Transverse colon (tissue), 4 donors: ENCODE measurements at places on chromosomes 16 and 17.

DNA sequence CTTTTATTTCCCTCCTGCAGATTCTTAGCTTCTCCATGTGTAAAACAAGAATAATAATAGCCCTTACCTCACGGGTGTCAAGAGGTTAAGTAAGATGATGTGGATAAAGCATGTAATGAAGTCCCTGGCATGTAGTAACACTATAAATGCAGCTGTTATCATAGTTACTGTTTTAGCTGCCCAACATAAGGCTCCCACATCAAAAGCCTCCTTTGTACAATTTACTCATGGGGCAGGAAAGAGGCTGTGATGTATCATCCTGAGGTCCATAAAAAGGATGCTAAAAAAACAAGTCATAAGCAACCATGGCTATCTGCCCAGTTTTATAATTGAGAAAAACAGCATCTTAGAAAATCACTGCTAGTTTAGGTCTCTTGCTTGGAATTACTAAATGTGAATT is 339.7 kb downstream of the CA10 start:
- H3K4me3 ChIP-seq: no peak overlapping the region
- no peak for DNase-seq
- H3K36me3 ChIP-seq: no peaks in the 10 kb centered on the region
- H3K27ac ChIP-seq: no peak overlapping the region

DNA sequence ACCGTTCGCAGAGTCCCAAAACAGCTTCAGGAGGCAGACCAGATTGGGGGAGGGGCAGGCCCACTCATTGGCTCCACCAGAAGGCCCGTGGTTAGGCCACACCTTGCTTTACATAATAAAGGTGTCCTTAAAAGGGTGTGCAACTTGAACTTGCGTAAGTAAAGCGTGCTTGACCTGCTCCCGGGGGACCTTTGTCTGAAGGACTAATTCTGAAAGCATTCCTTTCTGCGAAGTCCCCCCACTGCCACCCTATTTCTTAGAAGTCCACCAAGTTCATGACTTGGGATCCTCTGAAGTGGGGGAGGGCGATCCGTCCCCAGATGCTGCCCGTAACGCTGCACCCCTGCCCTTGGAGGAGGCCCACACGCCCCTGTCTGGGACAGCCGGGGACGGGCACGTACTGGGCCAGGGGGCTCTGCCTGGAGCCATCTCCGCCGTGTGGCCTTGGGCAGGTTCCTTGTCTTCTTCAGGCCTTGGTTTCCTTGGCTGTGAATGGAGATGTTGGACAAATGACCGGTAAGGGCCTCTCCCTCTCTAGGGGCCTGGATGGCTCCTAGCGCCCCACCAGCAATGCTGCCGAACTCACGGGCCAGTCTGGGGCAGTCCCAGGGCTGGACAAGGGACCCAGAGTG is 823 bp upstream of the ZNF469 start:
- no peaks in the 10 kb centered on the region for H3K36me3 ChIP-seq
- H3K27ac ChIP-seq: no peak overlapping the region
- peaks cover 4% of the 10 kb centered on the region for H3K4me1 ChIP-seq
- DNase-seq: no peak
- H3K4me3 ChIP-seq: no peak overlapping the region

- no peak for DNase-seq
- no peaks in the 10 kb centered on the region for H3K27me3 ChIP-seq
- H3K27ac ChIP-seq: no peak overlapping the region
- no peaks in the 10 kb centered on the region for H3K4me1 ChIP-seq
- H3K36me3 ChIP-seq: no peaks in the 10 kb centered on the region
These were observed 11.0 kb upstream of the GPR139 start for GRCh38 chr16:20084624-20085226.

DNA sequence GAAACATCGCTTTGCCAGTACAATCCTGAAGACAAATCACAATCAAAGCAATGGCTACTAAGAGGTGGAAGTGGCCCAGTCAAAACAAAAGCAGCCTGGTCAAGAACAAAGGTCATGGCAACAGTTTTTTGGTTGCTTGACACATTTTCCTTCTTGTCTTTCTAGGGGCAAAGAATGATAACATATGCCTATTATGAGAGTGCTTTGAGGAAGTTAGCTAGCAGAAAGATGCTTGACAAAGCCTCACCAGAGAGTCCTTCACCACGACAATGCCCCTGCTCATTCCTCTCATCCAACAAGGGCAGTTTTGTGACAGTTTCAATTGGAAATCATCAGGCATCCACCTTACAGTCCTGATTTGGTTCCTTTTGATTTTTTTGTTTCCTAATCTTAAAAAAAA is 31.8 kb upstream of the N4BP1 start:
- no peaks in the 10 kb centered on the region for H3K4me1 ChIP-seq
- no peak overlapping the region for H3K27ac ChIP-seq
- no peaks in the 10 kb centered on the region for H3K36me3 ChIP-seq
- no peak overlapping the region for H3K4me3 ChIP-seq
- H3K27me3 ChIP-seq: no peaks in the 10 kb centered on the region
- no peak for DNase-seq

- H3K36me3 ChIP-seq: no peaks in the 10 kb centered on the region
- DNase-seq: no peak
- peak overlapping the region; percentile 66 for H3K4me3 ChIP-seq
- peaks cover 31% of the 10 kb centered on the region for H3K4me1 ChIP-seq
- H3K27ac ChIP-seq: peak overlapping the region; percentile 94
- H3K27me3 ChIP-seq: peaks cover 16% of the 10 kb centered on the region
These were observed 744 bp upstream of the METRNL start for GRCh38 chr17:83078378-83079351.

DNA sequence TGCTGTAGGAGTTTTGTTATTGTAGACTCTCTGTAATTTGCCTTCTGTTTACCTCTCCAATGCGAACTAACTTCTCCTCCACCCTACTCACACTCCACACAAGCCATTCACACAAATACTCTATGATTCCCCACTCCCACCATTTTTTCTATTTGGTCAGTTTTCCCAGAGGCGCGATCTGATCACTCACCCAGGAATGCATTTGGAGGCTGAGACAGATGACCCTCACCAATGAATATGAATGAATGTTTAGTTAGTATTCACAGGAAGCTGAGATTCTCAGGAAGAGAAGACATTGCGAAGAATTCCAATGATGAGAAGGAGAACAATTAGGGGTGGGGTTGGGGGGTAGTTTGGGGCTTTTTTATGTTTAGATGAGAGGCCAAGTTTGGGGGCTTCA is 10.5 kb upstream of the ANKFN1 start:
- H3K4me3 ChIP-seq: no peak overlapping the region
- no peak for DNase-seq
- H3K27ac ChIP-seq: no peak overlapping the region
- no peaks in the 10 kb centered on the region for H3K36me3 ChIP-seq

DNA sequence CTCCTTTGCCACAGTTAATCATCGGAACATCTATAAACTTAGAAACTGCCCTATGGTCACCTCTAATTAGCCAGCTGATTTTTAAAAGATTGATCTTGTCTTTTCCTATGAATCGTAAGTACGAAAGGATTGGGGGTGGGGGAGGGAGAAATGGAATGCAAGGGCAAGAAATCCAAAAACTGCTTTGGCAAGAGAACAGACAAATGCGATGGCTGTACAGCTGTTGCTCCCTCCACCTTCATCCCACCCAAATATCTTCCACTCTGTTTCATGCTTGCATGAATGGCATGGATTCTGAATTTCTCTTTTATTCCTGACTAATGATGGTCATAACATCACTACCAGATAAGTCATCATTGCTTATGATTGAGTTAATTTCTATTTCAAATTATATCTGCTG is 165.7 kb downstream of the STX8 start:
- H3K4me3 ChIP-seq: no peak overlapping the region
- H3K27me3 ChIP-seq: no peaks in the 10 kb centered on the region
- no peak for DNase-seq
- H3K27ac ChIP-seq: no peak overlapping the region

GRCh38 chr17:69552986-69553667 is 138.6 kb downstream of the MAP2K6 start:
- no peak overlapping the region for H3K27ac ChIP-seq
- H3K4me1 ChIP-seq: no peaks in the 10 kb centered on the region
- no peaks in the 10 kb centered on the region for H3K27me3 ChIP-seq
- no peaks in the 10 kb centered on the region for H3K36me3 ChIP-seq
- H3K4me3 ChIP-seq: no peak overlapping the region
- no peak for DNase-seq

DNA sequence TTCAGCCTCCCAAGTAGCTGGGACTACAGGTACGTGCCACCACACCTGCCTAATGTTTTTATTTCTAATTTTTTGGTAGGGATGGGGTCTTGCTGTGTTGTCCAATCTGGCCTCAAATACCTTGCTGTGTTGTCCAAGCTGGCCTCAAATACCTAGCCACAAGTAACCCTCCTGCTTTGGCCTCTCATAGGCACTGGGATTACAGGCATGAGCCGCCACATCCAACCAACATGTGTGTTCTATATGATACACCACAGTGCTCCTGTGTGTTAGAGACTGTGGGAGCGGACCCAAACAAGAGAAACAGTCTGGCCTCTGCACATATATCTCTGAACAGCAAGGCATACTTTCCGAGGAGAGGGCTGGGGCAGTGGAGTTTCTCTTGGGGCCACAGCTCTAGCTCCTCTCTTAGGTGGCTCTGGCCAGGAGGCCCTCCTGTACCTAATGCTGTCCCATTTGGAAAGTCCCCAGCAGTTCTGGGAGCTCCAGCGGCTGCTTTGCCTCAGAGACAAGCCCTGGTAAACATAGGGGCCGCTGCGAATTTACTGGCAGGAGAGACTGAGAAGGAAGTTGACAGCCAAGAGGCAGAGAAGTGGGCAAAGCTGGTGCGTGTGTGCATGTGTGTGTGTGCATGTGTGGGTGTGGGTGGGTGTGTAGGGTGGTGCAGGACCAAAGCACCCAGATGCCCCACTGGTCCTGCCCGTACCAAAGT is 95.0 kb downstream of the RAB11FIP4 start:
- peaks cover 10% of the 10 kb centered on the region for H3K27me3 ChIP-seq
- no peak overlapping the region for H3K4me3 ChIP-seq
- no peaks in the 10 kb centered on the region for H3K36me3 ChIP-seq
- peaks cover 28% of the 10 kb centered on the region for H3K4me1 ChIP-seq
- DNase-seq: peak; percentile 44

GRCh38 chr17:39538866-39539265 is 68.9 kb downstream of the NEUROD2 start:
- H3K36me3 ChIP-seq: no peaks in the 10 kb centered on the region
- no peaks in the 10 kb centered on the region for H3K4me1 ChIP-seq
- DNase-seq: no peak
- no peak overlapping the region for H3K27ac ChIP-seq
- H3K4me3 ChIP-seq: no peak overlapping the region

DNA sequence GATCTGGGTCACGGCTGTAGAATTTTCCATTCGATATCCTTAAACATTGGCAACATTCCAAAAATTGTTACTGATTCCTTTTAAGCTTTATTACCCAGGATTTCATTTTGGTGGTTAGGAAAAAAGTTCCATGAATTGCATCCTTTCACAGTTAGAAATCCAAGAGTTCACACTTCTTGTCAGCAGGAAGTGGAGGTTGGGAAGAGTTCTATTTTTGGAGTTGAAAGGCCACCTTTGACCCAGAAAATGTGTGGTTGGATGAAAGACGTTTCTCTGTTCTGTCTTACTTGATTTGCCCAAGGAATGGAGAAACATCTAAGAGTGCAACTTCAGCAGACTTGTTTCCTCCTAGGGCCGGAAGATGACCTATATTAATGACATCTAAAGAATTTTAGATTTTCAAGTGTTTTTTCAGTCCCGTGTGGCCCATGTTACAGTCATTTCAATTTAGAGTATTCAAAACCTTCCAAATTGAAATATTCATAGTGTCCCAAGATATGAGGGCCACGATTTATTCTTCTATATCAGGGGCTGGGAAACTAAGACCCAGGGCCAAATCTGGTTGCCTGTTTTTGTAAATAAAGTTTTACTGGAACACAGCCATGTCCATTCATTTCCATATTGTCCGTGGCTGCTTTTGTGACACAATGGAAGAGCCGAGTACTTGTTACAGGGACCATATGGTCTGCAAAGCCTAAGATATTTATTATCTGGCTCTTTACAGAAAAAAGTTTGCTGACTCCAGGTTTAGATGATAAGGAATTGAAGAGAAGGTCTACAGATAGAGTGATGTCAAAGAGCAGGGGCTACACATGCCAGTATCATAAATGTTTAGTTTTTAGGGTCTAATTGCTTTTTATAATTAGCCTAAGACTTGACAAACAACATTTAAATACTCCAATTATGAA is 50.2 kb downstream of the CDK5R1 start:
- no peaks in the 10 kb centered on the region for H3K27me3 ChIP-seq
- DNase-seq: no peak
- H3K27ac ChIP-seq: no peak overlapping the region
- no peak overlapping the region for H3K4me3 ChIP-seq

- H3K27me3 ChIP-seq: no peaks in the 10 kb centered on the region
- no peak for DNase-seq
- peaks cover 8% of the 10 kb centered on the region for H3K4me1 ChIP-seq
- no peaks in the 10 kb centered on the region for H3K36me3 ChIP-seq
- H3K4me3 ChIP-seq: no peak overlapping the region
These were observed 11.1 kb upstream of the TFAP4 start for GRCh38 chr16:4283939-4284338.

DNA sequence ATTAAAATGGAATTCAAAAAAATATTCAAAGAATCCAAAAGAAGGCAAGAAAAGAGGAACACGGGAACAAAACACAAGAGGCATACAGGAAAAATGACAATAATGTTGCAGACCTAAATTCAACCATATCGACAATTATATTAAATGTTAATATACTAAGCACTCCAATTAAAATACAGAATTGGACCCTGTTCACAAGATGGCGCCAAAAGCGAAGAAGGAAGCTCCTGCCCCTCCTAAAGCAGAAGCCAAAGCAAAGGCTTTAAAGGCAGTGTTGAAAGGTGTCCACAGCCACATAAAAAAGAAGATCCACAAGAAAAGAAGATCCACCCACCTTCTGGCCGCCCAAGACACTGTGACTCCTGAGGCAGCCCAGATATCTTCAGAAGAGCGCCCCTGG is 6.3 kb upstream of the XAF1 start:
- no peaks in the 10 kb centered on the region for H3K27me3 ChIP-seq
- H3K4me1 ChIP-seq: no peaks in the 10 kb centered on the region
- DNase-seq: no peak

DNA sequence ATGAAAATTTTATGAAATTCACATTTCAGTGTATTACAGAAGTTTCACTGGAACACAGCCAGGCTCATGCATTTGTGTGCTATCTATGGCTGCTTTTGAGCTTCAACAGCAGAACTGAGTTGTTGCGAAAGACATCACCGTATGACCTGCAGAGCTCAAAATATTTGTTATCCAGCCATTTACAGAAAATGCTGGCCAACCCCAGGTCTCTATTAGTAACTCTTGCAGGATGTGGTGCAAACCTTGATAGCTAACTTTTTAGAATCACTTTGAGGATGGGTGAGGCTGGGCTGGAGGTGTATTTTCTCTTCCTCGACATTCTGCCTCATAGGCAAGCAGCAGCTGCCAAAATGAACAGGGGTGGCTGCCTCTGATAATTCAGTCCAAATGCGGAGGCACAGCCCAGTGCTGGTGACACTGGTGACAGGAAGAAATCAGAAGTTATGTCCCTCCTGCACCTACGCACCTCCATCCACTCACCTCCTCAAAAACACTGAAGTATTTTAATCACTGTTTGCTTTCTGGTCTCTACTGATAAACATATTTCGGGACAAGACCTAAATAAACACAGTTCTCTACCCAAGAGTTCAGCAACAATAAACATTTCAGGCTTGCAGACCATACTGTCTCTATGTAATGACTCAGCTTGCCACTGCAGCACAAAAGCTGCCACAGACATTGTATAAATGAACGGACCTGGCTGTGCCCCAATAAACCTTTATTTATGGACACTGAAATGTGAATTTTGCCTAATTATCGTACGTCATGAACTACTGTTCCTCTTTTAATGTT is 28.5 kb downstream of the ARHGAP17 start:
- H3K4me1 ChIP-seq: peaks cover 48% of the 10 kb centered on the region
- no peaks in the 10 kb centered on the region for H3K27me3 ChIP-seq
- no peak for DNase-seq
- no peak overlapping the region for H3K4me3 ChIP-seq
- H3K36me3 ChIP-seq: no peaks in the 10 kb centered on the region
